IMR-90 (cell line): ENCODE measurements at places on chromosomes 5 and 9. TPM values are rescaled to one million over a fixed set of nuclear protein-coding genes. Genes with fewer than 3 reads are reported as not detected.

Gene APBA1
- total RNA-seq, result 3.8 and 4.2 TPM in 2 replicates

DNA sequence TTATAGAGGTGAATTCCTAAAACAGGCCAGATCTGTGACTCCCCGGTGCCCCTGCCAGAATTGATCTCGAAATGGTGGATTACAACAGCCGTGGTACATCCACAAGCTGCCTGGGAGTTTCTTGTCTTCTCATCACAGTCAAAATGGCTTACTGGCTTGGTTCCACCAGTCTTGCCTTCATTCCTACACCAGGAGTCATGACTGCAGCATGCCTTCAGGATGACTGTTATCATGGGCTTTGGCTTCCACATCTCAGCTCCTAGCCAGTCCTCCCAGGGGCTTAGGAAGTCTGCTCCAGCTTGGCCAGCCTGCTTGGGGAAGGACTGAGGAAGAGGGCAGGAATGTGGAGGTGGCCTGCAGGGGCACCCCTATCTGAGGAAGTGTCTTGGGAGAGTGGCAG is 132.9 kb upstream of the NR3C1 start:
- peak; percentile 99 for DNase-seq

Gene GTF2H2C
- 32.8 and 35.8 TPM in 2 replicates for total RNA-seq

GRCh38 chr5:117255211-117256027 is 680.8 kb upstream of the SEMA6A start:
- no peak for DNase-seq

- DNase-seq, result no peak
Observed at GRCh38 chr5:107058235-107058634, 612.5 kb downstream of the EFNA5 start.

DNA sequence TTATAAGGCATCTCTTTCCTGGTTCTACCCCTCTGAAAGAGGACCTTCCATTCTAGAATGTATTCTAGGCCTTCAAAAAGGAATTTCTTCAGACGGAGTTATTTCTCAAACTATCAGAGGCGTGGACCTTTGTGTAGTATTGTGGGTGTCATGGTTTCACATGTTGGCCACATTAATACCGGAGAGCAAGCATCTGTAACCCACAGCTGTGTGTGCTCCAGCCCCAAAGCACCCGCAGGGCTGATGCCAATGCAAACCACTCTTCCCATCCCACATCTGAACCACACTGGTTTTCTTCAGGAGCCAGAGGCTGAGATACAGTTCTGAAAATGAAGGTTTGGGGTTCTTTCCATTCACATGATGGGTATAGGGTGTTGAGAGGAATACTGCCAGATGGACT is 127.1 kb downstream of the BNC2 start:
- DNase-seq, result no peak

Gene RMRP
- total RNA-seq, result 13,690 and 21,707 TPM in 2 replicates

DNA sequence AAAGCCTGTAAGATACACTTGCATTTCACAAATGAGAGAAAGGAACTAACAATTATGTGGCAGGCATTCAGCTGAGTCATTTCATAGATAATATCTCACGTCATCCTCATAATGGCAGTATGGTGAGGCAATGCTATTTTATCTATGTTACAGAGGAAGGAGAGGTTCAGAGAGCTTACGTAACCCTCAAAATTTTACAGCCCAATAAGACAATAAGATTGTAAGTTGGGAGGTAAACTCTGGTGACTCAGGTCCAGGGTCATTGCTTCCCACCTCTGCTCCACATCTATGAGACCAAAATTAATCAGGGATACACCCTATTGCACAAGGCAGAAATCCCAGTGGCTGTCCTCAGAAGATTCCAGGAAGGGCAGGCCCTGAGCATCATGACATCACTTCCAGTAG is 309.7 kb downstream of the NSG2 start:
- DNase-seq, result peak; percentile 66

DNA sequence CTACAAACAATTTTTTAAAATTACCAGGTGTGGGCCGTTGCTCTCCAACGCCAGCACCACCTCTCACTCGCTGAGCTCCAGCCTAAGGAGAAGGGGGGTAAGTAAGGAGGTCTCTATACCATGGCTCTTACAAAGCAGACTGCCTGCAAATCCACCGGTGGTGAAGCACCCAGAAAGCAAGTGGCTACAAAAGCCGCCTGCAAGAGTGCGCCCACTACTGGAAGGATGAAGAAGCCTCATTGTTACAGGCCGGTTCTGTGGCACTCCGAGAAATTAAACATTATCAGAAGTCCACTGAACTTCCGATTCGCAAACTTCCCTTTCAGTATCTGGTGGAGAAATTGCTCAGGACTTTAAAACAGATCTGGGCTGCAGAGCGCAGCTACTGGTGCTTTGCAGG is 46.0 kb downstream of the CDO1 start:
- DNase-seq, result peak; percentile 3

- DNase-seq, result no peak
Observed at GRCh38 chr9:135789838-135790291, 87.9 kb downstream of the KCNT1 start.

DNA sequence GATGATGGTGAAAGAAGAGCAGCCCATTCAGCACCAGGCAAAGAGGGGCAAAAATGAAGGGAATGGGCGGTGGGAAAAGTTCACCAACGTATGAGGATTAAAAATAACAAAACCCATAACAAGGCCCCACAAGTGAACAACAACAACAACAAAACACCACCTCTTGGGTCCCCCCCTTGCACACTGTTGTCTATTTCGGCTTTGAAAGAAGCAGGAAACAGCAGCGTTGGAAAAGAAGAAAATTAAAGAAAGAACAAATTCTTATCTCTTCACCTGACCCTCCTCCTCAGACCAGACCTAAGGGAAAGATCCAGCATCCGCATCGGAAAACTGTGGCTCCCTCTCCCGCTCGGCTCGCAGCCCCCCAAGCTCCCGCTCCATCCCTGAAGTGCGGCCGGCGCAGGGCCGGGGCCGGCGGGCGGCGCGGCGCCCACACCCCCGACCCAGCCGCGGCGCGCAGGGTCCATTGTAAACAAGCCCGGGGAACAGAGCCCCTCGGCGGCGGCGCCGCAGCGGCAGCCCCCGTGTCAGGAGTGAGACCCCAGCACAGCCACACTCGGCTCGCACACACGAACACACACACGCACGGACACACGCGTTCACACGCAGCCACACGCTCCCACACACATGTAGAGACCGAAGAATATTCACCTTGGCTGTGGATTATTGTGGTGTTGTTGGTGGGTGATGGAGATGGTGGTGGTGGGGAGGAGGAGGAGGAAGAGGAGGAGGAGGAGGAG is 535 bp downstream of the RFX3 start:
- no peak for DNase-seq

DNA sequence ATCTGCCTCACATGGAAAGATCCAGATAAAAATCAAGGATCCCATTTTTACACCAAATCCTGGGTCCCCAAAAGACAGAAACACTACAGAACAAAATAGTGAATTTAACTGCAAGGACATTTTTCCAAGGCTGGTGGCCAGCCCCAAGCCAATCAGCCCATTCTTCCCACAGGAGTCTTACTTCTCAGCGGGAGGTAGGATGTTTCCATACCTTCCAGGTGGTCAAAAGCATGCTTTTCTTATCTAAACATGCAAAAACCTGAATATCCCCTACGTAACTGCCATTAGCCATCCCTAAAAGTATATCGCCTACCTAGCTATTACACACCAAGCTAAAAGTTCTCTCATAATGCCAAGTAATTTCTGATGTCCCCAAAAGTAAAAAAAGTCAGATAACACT is 20.6 kb downstream of the TMEM161B start:
- DNase-seq, result no peak

Gene TLE4
- 76.9 and 78.1 TPM in 2 replicates for total RNA-seq

Gene NEUROG1
- not detected in 2 replicates for total RNA-seq

Gene C6
- total RNA-seq, result under 0.01 and 0.18 TPM in 2 replicates

DNA sequence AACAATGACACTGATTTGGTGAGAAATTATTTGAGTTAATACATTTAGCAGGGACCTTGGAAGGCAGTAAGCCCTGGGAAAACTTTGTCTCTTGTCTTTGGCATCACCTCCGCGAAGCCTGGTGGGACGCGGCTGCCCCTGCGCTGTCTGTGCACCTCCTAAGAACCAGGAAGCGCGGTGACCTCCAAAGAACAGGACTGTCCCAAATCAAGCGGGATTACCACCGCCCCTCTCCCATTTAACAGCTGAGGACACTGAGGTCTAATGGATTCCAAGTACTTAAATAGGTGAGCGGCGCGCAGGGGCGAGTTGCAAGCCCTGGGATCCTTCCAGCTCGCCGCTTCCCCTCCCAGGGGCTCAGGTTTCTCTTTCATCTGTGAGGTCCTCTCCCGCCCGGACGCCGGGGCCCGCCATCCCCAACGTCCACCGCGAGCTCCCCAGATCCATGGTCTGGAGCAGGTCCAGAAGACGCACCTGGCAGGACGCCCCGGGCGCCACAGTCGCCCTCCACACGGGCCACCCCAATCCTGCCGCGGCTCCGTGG is 432 bp downstream of the STARD4 start:
- peak; percentile 31 for DNase-seq

- peak; percentile 57 for DNase-seq
Observed at GRCh38 chr5:80246001-80246758, 9.7 kb downstream of the SERINC5 start.

DNA sequence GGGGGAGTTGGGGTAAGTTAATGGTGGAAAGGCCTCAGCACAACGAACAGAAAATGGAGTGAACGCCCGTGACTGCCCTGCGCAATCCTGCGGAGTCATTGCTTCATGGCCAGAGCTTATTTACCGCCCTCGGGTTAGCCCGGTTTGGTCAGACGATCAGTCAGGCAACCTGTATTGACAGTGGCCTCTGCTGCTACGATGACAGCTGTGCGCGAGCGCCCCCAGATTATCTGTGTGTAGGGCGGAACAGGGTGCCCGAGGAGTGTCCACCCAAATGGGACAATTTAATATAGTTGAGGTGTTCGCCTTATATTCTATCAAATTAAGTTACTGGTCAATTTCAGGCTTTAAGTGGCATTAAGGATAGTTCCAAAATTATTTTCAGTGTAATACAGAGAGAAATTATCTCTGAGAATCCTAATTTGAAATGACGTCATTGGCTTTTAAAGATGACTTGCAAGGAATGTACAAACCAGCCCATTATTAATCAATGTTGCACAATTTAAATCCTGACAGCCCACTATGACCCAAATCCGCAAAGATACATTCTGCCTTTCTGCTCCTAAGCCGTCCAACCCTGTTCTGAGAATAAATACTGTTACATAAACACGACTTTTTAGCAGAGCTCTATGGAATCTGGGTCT is 879 bp upstream of the UBQLN1 start:
- peak; percentile 44 for DNase-seq

Gene BARHL1
- not detected in 2 replicates for total RNA-seq

Gene FOXD4L4
- under 0.01 TPM in 1 of 2 replicates, not detected in the other for total RNA-seq

- DNase-seq, result no peak
Observed at GRCh38 chr9:93156475-93157008, 22.5 kb upstream of the NINJ1 start.

Gene SLC6A18
- total RNA-seq, result not detected in 2 replicates

Gene ETF1
- 126 and 144 TPM in 2 replicates for total RNA-seq

- DNase-seq, result no peak
Observed at GRCh38 chr5:180135967-180136629, 64.5 kb upstream of the RNF130 start.

- DNase-seq, result peak; percentile 72
Observed at GRCh38 chr5:67287510-67288268, 91.1 kb upstream of the CD180 start.

Gene FAM53C
- total RNA-seq, result 21.5 and 23.1 TPM in 2 replicates

Gene ADAMTS6
- total RNA-seq, result 160 and 173 TPM in 2 replicates

DNA sequence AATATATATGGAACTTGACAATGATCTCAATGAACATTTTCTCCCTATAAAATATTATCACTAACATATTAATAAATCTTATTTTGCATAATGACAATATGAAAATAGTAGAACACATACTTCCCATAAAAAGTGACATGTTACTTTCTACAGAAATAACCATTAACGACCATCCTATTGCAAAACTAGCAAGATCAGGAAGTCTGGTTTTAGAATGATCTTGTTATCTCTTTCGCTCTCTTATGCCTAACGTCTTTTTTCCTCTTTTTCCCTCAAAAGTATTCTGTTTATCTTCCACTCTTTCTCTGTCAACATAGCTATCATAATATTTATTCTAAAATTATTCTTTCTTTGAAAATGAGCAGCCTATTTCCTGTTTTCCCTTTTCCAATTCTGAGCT is 21.6 kb upstream of the C5orf46 start:
- no peak for DNase-seq

- DNase-seq, result no peak
Observed at GRCh38 chr5:62043289-62044280, 262.4 kb upstream of the KIF2A start.

DNA sequence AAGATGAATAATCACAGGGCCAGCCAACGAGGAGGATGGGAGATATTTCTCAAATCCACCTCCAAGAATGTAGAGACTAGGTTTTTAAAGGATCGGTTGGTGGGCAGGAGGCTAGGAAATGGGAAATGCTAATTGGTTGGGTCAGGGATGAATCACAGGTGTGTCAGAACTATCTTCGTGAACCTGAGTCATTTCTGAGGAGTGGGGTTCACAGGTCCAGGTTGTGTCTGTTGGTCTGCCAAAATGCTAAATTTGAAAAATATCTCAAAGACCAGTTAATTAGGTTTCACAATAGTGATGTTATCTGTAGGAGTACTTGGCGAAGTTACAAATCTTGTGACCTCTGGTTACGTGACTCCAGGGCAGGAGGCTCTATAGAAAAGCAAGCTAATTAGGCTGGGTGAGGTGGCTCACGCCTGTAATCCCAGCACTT is 2.6 kb upstream of the PLAA start:
- DNase-seq, result peak; percentile 24

DNA sequence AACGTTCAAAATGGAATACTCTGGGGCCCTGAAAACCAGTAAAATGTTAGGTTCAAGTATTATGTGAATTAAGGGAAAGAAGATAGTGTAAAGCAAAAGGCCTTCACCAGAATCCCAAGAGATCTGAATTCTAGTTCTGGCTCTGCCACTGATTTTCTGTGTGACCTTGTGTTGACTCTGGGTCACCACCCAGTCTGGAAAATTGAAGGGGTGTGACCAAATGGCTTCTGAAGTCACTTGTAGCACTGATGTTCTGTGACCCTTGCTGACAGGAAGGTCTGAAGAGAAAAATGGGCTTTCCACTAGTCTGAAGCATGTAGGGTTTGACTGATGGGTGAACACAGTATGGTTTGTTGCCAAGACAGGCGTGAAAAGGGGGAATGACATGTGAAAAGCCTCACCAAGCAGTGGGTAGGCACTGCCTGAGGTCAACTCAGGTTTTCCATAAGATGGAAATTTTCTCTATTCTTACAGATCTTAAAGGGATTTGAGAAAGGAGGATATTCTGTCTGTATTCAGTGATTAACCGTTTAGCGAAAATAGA is 33.1 kb downstream of the ANP32B start:
- DNase-seq, result no peak

- DNase-seq, result no peak
Observed at GRCh38 chr9:101372327-101373118, 12.3 kb downstream of the BAAT start.

Gene INSL6
- not detected in 2 replicates for total RNA-seq
